ENCODE measurements at places on chromosomes 3 and 15.

DNA sequence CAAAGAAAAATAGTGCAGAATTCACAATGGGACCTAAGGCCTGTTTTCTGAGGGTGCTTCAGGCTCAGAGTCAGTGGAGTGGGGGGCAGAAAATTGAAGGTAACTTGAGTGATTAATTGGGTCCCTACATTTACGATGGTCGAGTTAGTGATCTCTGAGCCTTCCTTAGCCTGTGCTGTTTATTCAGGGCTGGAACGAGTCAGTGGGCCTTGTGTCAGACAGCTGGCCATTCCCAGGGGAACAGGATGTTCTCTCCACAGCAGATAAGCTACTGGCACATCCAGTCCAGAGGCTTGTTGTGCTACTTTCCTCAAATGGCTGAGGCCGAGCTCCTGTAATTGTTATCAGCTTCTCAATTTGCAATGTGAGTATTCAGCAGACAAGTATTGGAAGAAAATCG, 29.2 kb upstream of the CNTN3 start:
- peak; percentile 62 for DNase-seq

DNA sequence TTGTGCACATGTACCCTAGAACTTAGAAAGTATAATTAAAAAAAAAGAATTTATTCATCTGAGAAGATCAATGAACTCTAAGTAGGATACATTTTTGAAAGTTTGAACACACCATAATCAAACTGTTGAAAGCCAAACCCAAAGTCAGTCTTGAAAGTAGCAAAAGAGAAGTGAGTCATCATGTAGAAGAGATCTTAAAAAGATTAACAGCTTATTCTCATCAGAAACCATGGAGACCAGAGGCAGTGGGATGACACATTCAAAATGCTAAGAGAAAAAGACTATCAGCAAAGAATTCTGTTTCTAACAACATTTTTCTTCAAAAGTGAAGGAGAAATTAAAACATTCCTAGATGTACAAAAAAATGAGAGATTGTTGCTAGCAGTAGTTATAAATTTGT, 60.7 kb downstream of the TIMP4 start:
- DNase-seq, result no peak

DNA sequence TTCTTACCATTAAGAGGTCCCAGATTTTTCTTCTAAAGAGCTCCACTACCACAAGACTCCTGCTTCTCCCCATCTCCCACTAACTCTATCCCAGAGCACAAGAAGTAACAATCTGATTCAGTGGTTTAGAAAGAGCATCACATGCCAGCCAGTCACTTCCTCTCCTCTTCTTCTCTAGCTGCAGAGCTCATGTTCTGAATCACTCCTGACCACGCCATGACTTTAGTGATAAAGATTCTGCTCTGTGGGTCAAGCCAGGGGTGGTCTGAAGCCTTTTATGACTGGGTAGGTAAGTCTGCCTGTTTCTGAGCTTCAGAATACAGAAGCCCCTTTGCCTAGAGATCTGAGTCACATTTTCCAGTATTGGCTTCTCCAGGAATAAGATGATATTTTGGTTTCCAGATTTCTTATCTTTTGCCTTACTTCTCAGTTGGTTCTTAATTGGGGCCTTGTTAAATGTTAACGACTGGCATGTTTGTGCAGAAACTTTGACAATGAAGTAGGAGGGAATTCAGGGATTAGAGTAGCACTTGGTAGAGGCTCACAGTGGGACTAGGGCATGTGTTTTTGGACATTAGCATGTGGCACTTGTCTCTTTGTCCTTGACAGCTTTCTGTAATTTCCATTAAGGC, 27.6 kb upstream of the ADAMTSL3 start:
- DNase-seq, result no peak

- DNase-seq, result no peak
Measured at GRCh38 chr3:57890874-57891273, 117.3 kb upstream of the FLNB start.

- no peak for DNase-seq
Measured at GRCh38 chr15:62510791-62511190, 345.7 kb upstream of the C2CD4B start.

GRCh38 chr15:90711418-90711824, 5.7 kb upstream of the BLM start:
- no peak for DNase-seq

Measured in Right ventricle myocardium superior (tissue), 1 donor.